ENCODE measurements at places on chromosomes 11 and 22.

DNA sequence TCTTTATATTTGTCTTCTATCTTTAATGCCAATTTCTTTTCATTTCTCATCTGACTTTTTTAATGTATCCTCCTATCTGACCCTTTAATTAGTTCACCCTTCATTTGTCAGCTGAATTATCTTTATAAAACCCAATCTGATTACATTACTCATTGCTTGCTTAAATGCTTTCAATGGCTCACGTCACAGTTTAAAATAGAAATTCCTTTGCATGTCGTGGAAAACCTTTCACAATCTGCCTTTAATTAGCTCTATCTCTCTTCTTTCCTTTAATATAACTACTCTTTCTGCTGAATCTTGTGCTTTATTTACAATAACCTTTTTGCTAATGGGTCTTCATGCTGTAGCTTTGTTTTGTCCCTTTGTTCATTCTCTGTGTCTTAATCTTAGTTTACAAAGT lies 125.7 kb downstream of the DYNC2H1 start:
- no peak for DNase-seq

DNA sequence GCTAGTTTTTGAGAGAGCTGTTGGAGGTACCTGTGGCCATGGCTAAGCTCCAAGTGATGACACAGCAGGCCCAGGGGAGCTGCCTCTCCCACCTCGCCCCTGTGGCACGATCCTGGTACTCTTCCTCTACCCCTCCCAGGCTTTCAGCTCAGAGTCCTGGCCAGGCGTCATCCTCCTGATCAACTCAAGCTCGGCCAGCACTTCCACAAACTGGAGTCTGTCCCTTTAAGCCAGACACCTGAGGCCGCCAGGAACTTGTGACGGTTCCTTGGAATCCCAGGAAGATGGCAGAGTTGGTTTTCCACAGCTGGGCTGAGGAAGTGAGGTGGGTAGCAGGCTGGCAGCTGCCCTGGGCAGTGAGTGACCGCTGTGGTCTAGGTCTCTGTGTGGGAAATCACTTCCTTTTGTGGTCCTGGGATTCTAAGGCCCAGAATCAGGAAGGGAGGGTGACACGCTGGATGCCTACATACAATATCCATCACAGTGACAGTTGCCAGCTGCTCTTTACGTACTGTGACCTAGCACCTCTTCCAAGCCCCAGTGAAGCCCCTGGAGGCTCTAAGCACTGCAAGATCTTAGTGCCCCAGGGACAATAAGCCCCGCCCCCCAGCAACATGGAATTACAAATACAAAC lies 3.2 kb upstream of the CST6 start:
- DNase-seq = no peak

- no peak for DNase-seq
These were observed 55.9 kb upstream of the PRR5 start for GRCh38 chr22:44646141-44646540.

DNA sequence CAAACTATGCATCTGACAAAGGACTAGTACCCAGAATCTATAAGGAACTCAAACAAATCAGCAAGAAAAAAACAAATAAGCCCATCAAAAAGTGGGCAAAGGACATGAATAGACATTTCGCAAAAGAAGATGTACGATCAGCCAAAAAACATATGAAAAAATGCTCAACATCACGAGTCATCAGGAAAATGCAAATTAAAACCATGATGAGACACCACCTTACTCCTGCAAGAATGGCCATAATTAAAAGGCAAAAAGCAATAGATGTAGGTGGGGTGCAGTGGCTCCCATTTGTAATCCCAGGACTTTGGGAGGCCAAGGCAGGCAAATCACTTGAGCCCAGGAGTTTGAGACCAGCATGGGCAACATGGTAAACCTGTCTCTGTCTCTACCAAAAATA lies 10.4 kb upstream of the OR10V1 start:
- DNase-seq = no peak

- no peak for DNase-seq
These were observed 24.2 kb downstream of the EIF4G2 start for GRCh38 chr11:10784232-10785145.

- DNase-seq = no peak
These were observed 34.4 kb downstream of the ME3 start for GRCh38 chr11:86637988-86638387.

GRCh38 chr11:45344028-45344427 lies 57.9 kb upstream of the SYT13 start:
- DNase-seq = no peak

DNA sequence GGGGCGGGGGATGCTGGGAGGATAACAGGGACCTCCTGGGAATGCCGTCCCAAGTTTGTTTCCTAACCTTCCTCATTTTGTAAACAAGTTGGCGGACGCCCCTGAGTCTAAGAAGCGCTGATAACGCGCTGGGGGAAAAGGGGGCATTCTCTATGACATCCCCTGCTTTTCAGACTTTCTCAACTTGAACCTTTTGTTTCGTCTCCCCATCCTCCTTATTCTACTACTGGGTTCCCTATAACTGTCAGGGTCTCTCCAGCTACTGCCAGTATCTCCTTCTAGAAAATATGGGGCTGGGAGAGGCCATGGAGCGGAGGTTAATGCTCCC lies 654 bp downstream of the TMEM86A start:
- DNase-seq = no peak

GRCh38 chr11:20243974-20244373 lies 83.7 kb upstream of the DBX1 start:
- no peak for DNase-seq

GRCh38 chr11:72231396-72232259 lies 7.1 kb downstream of the INPPL1 start:
- DNase-seq = no peak
